AG20443 (cell line): ENCODE measurements at places on chromosomes 2 and 18.

DNA sequence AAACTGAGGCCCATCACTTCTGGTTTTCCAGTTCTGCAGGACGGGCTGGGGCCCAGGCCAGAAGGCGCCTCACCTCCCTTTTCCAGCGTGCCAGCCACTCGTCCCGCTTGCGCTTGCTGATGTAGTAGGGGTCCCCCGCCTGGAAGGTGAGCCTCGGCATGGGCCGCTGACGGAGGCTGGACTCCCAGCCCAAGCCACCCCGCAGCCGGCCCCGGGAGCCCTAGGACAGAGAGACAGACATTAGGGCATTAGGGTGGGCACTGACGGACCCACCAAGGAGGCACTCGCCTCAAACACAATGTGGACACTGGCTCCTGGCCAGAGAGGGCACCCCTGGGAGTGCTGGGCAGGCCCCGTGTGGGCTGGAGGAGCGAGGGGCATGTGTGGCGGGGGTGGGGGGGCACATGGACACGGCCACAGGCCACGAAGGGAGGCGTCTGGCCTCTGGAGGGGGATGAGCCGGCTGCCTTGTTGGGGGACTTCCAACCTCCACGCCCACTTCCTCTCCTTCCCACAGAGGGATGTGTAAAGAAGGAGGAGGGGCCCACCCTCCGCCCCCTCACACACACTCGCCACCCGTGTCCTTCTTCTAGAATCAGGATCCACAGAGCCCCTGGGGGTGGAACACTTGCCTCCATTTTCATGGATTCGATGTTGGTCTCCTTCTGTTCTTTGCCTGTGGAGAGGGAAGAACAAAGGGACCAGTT, 66.7 kb downstream of the DNMT3A start:
- no peak for DNase-seq

GRCh38 chr2:40406485-40407289, 45.2 kb downstream of the SLC8A1 start:
- DNase-seq = no peak

DNA sequence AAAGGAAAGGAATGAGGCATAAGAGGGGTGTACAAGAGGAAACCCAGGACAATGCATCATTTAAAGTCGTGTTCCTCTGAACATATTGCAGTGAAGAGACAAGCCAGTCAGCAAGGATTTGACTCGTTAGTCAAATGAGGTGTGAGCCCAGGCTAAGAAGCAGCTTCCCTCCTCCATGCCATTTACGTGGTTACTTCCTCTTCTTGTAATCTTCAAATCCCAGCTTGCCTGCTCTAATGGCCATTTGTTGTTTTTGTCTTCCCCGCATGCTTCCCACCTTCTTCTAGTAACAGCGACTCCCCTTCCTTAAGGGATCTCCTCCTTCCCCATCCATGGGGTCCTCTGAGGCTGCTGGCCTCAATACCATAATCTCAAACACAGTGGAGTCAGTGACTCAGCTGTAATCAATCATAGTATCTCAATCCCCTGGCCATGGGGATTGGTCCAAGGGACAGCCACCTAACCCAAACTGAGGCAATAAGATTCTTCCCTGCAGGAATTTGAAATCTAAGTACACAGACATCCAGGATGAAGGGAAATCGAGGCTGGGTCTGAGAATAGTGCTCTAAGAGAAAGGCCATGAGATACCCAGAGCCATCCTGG, 37.6 kb downstream of the SLC14A1 start:
- DNase-seq = no peak

DNA sequence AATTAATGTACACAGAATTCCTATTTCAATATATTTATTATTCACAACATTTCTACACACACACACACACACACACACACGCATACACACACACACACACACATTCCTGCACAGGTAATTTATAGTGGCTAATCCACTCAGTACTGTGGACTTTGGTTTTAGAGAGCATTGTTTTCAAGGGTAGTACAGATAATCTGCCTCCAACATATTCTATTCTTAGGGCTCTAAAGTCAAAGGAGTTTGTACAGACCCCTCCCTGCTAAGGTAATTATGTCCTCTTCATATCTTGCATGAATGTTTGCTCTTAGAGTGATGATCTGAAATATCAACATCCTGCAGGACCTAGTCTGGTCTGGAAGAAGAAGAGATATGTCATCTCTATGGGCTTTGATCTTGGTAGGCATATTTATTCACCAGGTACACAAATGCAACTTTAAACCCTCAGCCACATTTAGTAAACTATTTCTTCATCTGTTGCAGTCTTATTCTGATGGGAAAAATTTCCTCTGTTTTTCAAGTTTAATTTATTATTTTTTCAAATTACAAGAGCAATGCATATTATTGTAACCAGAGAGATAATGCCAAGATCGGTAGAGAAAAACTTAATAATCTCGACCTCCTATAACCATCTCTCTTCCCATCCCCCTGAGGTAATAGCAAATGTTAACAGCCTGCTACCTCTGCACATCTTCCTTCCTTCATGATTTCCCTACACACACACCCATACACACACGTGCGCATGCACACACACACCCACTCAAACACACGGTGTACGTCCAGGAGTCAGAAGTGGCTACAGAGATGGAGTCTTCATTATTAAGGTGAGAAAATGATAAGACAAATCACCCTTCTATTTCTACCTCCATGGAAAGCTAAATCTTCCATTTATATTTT, 18.3 kb upstream of the POLE4 start:
- DNase-seq = no peak

GRCh38 chr18:48949050-48949605, 1.6 kb downstream of the SMAD7 start:
- DNase-seq = no peak

DNA sequence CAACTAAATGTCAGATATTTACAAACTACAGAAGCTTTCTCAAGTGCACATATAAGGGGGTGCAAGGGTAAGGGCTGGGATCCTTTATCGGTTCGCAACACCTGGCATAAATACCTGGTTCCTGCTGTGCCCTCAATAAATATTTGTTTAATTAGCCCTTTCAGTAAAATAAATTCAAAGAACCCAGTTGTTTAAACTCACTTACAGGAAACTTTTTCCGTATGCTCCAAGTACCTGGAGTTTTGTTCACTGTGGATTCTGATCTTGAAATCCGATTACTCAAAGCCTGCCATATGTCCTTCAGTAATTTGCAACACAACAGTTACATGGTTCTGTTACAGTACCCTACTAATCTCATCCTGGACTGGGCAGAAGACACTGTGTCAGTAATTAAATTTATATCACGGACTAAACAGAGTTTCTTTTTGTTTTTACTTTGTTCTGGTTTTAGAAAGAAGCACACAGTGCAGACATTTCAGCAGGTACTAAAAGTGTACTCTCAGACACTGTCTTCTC, 36.9 kb downstream of the TBC1D8 start:
- DNase-seq = no peak

- no peak for DNase-seq
These were observed 9.3 kb downstream of the PSTPIP2 start for GRCh38 chr18:46062781-46063180.

- DNase-seq = no peak
These were observed 265.5 kb downstream of the NAPG start for GRCh38 chr18:10791169-10791831.

GRCh38 chr18:47100212-47100831, 50.0 kb downstream of the HDHD2 start:
- DNase-seq = peak; percentile 77

GRCh38 chr18:58851856-58852255, 12.8 kb upstream of the ZNF532 start:
- DNase-seq = no peak

DNA sequence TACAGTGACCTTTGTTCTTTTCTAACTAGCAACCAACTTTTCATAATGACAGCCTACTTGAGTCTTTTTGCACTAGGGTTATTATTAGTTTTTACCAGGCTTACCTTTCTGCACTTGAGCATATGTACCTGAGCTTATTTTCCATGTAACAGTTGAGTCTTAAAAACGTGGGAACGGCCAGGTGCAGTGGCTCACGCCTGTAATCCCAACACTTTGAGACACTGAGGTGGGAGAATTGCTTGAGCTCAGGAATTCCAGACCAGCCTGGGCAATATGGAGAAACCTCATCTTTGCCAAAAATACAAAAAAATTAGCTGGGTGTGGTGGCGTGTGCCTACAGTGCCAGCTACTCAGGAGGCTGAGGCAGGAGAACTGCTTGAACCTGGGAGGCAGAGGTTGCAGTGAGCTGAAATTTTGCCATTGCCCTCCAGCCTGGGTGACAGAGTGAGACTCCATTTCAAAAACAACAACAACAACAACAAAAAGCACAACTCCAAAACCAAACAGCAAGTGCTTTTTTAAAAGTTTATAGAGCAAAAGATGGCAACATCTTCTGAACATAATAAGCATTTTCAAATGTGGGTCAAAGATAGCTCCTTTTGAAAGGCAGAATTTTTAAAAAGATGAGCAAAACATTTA, 57.1 kb upstream of the CD28 start:
- no peak for DNase-seq

DNA sequence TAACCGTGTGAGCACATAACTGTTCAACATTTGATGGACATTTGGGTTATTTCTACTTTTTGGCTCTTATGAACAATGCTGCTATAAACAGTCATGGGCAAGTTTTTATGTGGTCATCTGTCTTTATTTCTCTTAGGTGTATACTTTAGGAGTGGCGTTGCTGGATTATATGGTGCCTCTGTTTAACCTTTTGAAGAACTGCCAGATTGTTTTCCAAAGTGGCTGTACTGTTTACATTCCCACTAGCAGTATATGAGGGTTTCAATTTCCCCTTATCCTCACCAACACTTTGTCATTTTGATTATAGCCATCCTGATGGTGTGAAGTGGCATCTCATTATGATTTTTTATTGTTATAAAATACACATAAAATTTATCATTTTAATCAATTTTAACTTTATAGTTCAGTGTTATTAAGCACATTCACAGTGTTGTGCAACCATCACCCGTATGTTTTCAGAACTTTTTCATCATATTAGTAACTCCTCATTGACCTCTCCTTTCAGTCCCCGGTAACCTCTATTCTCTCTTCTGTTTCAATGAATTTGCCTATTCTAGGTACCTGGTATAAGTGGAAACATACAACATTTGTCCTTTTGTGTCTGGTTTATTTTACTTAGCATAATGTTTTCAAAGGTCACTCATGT, 55.4 kb downstream of the EML4 start:
- DNase-seq = no peak

GRCh38 chr2:163252199-163252598, 413.6 kb upstream of the KCNH7 start:
- no peak for DNase-seq

DNA sequence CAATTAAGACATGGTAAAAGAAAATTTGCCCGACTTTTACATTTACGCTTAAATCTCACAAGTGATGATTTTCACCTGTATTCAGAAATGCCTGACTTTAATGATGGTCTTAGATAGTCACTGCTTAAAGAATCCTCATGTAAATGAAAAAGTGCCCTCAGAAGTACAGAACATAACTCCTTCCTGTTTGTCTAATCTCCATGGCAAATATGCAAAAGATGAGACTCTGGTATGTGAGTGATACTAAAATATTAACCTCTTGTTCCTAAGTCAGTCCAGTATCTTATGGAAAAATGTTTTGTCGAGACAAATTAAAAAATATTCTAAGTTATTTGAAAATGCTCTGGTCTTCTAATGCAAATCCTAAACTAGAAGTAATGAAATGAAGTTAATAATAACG, 29.2 kb downstream of the KCTD1 start:
- no peak for DNase-seq

DNA sequence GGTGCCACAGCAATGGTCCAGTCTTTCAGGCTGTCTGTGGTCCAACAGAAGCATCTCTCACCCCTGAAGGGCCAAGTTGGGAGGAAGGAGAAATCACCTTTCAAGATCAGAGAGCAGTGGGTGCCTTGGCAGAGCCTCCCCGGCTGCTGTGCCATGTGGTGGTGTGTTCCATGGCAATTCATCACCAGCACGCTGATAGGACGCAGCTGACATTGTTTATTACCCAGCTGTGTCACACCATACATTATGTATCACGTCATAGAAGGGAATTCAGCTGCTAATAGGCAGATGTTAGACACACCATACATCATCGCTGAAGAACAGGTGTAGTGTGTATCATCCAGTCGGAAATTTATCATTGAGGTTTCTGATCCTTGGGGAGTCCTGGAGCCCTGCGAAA, 29.6 kb upstream of the RPL31 start:
- DNase-seq = no peak

DNA sequence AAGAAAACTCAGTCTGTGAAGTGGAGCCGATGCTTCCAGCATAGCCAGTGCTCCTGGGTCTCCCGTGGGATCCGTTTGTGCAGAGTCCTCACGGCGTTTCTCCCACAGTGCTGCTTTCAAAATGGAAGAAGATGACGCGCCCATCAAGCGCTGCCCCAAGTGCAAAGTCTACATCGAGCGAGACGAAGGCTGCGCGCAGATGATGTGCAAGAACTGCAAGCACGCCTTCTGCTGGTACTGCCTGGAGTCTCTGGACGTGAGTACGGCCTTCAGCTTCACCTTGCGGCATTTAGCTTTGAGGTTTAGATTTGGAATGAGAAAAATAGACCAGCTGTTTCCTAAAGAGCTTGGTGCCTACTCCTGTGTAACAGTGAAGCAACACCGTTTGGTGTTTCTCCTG, 107.0 kb downstream of the RNF144A start:
- DNase-seq = no peak

- DNase-seq = no peak
These were observed 111.1 kb downstream of the PXDN start for GRCh38 chr2:1633092-1633671.

DNA sequence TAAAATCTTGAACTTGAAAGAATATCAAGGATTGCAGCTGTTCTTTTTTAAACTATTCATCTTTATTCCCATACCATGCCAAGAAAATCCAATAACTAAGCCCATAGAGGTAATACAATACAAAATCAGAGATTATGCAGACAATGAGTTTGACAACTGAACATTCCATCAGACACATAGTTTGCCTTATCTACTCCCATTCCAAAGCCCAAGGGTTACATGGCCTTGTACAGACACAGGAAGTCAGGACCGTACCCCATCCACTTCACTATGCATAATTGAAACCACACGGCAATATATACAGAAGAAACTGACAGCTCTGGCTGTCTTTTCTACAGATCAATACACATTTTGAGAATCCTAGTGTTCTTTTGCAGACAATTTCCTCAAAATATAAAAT, 181.3 kb downstream of the TMX3 start:
- DNase-seq = no peak

- peak; percentile 55 for DNase-seq
These were observed 150.8 kb downstream of the CCDC85A start for GRCh38 chr2:56334622-56335021.

GRCh38 chr2:150663143-150663542, 175.7 kb upstream of the RND3 start:
- peak; percentile 76 for DNase-seq

DNA sequence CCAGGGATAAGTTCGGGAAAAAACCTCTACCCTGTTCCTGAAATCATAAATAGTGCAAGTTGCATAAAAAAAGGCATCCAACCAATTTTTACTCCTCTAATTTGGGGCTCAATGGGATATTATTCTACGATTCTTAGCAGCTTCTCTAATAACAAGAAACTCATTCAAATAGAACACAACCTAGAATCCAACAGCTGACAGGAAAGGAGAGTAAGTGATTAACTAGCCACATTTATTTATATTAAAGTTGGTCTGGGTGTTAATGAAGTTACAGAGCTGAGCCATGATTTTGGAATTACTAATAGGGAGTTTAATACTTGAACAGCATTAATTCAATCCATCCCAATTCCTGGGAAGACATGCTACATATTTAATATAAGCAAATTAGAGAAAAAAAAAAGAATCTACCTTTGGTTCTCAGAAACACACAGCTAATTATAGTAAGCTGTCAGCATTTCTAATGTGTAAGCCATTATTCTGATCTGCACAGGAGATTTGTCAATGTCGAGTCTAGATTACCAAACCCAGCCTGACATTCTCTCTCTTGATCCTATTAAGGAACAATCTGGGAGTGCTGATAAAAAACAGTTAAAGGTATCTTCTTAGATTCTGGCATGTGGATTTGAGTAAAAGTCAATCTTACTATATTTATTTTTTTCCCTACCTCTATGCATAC, 267.7 kb downstream of the NBAS start:
- DNase-seq = no peak
